ENCODE measurements at places on chromosomes 6 and 20.

GRCh38 chr20:57770852-57771720, 61.3 kb upstream of the PMEPA1 start:
- DNase-seq = no peak

- DNase-seq = no peak
These were observed 30.2 kb upstream of the RNF8 start for GRCh38 chr6:37323580-37323979.

DNA sequence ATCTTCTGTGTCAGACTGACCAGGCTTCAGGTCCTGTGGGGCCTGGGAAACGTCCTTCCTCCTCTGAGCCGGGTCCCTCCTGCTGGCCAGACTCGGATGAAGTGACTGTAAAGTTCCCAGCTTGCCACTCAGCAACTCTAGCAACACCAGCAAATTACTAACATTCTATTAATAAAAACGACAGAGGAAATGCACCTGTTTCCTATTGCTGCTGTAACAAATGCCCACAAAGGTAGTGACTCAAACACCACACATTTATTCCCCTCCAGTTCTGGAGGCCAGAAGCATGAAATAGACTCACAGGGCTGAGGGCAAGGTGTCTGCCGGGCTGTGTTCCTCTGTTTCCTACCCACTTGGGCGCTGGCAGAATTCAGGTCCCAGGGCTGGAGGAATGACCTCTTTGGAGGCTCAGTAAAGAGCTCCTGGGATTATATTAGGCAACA, 48.8 kb downstream of the CTCFL start:
- DNase-seq = no peak

GRCh38 chr20:4683261-4683660, 38.4 kb upstream of the PRND start:
- no peak for DNase-seq

- DNase-seq = no peak
These were observed 40.0 kb downstream of the RSPH3 start for GRCh38 chr6:158960026-158960425.

DNA sequence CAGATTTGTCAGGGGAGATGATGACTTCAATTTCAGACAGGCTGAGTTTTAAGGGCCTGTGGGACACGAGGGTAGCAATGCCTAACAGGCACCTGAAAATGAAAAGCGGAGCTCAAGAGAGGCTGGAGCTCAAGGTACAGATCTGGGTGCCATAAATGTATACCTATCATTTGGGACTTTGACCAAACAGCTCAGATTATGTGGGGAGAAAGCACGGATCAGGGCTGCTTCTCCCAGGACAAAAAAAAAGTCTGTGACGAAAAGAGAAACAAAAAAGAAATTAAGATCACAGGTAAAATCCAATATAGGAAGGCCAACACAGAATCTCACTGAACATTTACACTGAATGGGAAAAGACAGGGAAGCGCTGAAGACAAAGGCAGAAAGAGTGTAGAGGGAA, 1.9 kb downstream of the PRELID3B start:
- DNase-seq = peak; percentile 49

- no peak for DNase-seq
These were observed 8.4 kb downstream of the DUSP22 start for GRCh38 chr6:300494-301198.

DNA sequence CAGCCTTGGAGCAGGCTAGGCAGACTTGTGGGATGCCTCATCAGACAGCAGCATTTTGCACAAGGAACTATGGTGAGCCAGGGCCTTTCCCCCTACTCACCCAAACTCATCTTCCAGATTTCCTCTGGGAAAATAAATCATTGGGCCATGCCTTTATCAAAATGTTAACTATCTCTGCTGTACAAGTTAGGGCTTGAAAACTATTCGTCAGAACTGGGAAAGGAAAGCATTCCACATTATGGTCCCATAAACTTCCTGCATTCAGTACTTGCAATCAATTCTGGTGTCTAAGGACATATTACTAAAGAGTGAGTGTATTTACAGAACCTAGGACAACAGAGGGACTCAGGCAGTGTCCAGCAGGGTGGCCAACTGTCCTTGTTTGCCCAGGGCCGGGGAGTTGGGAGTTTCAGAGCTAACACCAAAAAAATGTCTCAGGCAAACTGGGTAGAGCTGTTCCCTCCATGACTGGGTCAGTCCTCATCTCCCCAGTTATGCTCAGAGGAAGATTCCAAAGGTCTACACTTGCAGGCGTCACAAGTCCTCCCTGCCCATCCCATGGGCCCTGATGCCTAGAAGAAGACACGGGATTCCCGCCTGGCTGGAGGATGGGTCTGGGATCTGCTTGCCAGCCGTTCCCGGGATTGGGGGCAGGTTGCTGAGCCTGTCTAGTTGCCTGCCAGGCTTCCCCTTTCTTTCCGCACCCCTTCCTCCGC, 72.2 kb downstream of the SLC22A3 start:
- no peak for DNase-seq

DNA sequence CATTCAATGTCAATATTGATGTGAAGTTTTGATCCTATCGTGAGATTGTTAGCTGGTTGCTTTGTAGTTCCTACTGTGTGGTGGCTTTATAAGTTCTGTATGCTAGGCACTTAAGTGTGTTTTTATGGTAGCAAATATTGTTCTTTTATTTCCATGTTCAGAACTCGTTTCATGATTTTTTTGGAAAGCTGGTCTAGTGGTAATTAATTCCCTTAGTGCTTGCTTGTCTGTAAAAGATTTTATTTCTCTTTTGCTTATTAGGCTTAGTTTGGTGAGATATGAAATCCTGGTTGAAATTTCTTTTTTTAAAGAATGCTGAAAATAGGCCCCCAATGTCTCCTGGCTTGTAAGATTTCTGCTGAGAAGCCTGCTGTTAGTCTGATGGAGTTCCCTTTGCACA, 27.8 kb upstream of the PLCB1 start:
- DNase-seq = no peak

- no peak for DNase-seq
These were observed 31.6 kb upstream of the EZR start for GRCh38 chr6:158850807-158851115.

DNA sequence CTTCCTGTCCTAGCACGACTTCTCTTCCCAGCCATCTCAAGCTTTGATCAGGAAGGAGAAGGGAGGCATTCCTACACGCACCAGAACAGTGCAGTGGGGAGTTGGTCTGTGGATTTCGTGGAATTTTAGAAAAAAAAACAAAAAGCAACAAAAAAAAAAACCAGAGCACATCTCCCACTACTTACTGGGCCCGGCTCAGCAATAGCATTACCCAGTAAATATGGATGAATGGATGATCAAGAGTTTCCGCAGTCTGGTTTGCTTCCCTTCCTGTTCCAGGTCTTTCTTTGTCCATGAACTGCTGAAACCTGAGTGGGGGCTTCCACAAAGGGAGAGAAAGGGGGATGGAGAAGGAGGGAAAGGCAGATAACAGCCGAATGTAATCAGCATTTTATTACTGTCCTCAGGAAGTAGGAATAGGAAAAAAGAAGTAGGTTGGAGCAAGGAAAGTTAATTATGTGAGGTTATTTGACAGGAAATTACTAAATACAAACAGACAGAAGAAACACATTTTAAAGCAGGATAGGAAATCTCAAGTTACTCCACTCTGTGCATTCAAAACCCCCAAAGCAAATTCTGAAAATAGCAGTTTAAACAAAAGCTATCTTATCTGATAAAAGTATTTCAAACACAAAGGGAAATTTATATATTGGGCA, 349.0 kb downstream of the PRL start:
- DNase-seq = no peak

DNA sequence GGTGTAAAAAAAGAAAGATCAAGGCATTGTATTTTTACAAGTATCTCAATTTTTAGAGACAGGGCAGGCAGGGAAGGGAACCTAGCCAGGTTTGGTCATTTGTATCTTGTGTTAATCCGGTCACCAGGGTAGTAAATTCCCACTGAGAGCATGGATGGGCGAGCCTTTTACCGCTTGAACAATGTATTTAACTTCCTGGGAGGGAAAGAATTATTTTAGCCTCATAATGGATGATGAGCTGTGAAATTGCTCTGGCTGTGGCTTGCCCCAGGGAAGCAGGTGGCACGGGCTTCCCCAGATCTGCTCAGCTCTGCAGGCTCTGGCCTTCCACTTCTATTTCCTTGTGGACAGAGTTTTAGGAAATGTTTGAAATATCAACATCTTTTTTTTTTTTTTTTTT, 72.9 kb downstream of the TOX2 start:
- DNase-seq = no peak

GRCh38 chr6:36110863-36111262, 19.4 kb upstream of the MAPK13 start:
- no peak for DNase-seq

- no peak for DNase-seq
These were observed 534.1 kb upstream of the JAG1 start for GRCh38 chr20:11207749-11208502.

DNA sequence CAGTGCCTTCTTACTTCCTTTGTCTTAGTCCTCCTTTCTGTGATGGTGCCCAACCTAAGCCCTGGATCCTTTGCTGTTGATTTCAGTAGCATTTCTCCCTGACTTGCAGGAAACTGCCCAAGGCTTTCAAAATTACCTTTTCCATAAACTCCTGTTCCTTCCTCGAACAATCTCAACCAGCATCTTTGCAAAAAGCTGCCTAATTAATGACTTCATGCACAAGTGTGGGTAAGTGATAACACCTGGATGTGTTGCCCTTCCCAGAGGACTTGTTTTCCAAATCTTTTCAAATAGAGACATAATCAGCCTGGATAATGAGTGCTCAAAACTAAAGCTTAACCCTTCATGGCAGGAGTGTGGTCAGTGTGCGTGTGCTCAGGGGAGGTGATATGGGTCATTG, 118.0 kb downstream of the PCSK2 start:
- DNase-seq = no peak

DNA sequence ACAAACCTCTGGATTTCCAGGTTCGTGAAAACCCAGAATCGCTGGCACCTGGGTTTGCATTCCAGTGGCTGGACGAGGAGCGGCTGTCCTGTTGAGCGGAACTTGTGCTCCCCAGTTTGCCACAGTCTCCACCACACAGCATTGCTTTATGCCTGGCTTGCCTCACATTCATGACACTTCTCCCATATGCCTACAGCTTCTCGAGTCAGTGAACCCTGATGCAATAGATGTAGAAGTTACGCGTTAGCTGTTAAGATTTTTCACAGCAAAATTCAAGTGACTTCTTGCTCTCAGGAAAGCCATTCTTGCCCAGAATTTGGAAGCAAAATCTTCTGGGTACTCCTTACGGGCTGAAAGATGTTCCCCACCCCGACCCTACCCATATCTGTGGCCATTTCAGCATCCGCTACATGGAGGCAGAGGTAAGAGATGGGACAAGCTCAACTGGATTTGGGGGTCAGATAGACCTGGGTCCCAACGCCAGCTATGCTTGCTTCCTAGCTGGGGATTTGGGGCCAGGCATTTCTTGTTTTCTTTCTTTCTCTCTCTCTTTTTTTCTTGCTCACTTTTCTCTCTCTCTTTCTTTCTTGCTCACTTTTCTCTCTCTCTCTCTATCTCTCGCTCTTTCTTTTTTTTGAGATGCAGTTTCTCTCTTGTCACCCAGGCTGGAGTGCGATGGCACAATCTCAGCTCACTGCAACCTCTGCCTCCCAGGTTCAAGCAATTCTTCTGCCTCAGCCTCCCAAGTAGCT, 12.4 kb upstream of the GDAP1L1 start:
- DNase-seq = no peak

DNA sequence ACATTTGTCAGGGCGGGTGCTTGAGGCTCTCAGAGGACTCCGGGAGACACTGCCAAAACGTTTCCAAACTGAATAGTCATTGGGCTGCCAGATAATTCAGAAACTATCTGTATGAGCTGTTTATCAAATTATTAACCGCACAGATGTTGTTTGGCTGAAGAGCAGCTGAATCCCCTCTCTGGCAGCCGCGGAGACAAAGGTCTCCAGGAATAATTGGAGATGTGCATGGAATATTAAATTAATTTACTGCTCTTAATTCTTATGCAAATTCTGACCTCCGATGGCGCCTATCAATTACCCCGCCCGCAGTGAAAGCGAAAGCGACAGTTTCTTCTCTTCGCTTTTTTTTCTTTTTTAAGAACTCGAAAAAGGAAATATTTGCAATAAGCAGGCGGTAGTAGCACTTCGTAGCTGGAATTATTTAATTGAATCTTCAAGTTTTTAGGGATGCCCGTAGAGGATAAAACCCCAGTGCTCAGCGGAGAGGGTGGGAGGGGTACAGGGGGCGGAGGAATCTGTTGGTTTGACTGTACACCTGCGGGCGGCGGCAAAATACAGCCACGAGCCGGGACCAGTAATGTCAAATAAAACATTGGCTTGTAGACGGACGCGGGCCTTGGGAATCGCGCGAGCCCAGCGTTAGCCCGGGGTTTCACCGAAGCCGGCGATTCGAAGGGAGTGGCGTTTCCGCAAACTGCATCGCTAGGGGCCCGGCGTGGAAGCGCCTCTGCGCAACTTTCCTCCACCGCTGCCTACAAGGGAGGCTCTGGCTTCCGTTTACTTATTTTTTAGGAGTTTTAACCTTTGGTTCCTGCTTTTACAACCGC, 6.2 kb downstream of the LINC00237 start:
- DNase-seq = peak; percentile 45

- no peak for DNase-seq
These were observed 125.7 kb downstream of the SLC23A2 start for GRCh38 chr20:4875578-4876067.

- DNase-seq = no peak
These were observed 198.9 kb downstream of the CLIC5 start for GRCh38 chr6:45816674-45817297.

- DNase-seq = no peak
These were observed 889 bp downstream of the CASS4 start for GRCh38 chr20:56412949-56413348.

DNA sequence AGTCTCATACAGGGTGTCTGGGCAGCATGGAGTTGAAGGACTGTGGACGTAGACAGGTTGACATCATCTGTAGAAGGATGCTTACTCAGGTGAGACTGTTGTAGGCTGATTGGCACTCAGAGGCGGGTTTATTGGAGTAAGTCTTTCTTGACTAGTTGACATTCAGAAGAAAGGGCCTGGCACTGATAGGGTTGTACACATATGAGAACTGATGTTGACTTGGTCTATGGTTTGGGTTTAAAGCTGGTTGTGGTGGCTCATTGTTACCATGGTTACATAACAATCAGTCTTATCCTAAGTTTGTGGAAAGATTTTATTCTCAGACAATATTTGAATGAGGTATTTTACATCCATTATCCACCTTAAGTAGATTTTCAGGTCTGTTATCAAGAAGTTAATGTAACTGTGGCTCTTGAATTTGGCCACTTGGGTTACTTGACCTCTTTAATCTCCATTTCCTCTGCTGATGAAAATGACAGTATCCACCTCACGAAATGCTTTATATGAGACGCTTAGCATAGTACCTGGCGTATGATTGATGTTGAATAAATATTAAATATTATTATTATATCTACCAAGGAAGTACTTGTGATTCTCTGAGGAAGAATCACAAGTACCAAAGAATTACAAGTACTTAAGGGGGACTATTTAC, 109.3 kb downstream of the DNAH8 start:
- DNase-seq = no peak

GRCh38 chr6:166487148-166487547, 99.3 kb downstream of the RAMACL start:
- DNase-seq = no peak

- no peak for DNase-seq
These were observed 25.0 kb downstream of the TAB2 start for GRCh38 chr6:149342525-149342924.

Data from colonic mucosa (tissue), 4 donors.